ENCODE measurements at places on chromosomes 7 and 10.

DNA sequence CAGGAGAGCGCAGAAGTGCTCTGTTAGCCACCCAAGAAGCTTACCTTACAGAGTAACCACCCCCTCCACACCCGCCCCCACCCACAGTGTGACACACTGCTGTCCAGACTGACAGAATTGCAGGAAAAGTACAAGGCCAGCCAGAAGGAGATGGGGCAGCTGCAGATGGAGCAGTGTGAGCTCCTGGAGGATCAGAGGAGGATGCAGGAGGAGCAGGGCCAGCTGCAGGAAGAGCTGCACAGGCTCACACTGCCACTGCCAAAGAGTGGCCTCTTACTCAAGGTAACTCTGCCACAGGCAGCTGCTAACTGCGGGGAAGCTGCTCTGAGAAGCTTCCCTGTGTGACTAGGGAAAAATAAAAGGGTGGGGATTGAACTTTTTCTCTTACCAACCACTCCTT, 17.6 kb downstream of the CCDC136 start:
- no peak for DNase-seq

DNA sequence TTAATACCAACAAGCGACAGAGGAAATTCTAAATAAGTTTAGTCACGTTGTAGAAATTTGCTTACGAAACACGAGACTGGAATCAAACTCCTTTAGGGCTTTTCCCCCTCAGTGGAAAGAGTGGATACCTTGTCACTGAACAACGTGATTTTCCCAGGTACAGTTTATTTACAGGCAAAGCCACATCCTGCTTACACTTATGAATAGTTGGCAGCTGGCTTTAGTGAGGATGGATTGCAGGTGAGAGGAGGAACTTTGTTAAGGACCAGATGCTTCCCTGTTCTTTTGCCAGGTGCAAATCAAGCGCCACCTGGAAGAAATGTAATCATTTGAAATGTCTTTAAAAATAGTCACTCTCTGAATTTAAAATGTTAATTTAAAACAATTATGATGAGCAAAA, 282.4 kb downstream of the ADARB2 start:
- no peak for DNase-seq

GRCh38 chr7:5436003-5436678, 12.5 kb upstream of the TNRC18 start:
- DNase-seq: no peak

GRCh38 chr7:136104269-136104603, 127.1 kb upstream of the MTPN start:
- DNase-seq: no peak

GRCh38 chr7:87234949-87235348, 15.4 kb upstream of the TMEM243 start:
- no peak for DNase-seq

DNA sequence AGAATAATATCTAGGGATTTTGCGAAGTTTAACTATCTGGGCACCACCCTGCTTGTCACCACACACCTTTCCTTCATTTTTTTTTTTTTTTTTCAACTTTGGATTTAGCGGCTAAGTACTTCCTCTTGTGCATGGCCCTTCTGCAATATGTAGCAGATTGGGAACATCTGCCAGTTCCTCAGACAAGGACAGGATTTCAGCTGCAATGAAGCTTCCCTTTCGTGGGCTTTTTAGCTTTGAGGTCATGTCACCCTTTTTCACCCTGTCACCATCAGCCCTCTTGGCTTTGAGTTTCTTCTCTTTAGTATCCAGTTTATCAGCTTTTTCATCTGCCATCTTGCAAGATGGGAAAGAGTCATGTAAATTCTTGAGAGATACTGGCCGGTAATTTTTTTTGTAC, 81.6 kb upstream of the ETV1 start:
- no peak for DNase-seq

DNA sequence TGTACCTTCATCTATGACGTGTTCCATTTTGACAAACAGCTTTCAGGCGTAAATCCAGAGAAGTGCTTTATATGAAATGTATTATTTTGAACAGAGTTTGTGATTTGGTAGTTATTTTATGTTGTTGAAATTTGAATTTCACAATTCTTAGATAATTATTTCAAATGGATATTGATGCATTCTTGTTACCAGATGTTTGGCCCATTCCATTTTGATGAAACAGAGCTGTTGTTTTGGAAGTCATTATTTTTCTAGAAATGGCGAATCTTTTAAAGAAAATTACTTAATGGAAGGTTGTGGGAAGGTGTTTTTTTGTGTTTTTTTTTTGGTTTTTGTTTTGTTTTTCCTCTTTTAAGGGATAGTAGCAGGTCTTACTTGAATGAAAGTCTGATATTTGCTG, 2.4 kb downstream of the OTUD1 start:
- no peak for DNase-seq

- DNase-seq: peak; percentile 98
Measured at GRCh38 chr10:21533467-21534279, at the start of gene MLLT10. MLLT10 (plus strand) TSS chr10:21534232; CDS start chr10:21534645, 413 bp downstream.

DNA sequence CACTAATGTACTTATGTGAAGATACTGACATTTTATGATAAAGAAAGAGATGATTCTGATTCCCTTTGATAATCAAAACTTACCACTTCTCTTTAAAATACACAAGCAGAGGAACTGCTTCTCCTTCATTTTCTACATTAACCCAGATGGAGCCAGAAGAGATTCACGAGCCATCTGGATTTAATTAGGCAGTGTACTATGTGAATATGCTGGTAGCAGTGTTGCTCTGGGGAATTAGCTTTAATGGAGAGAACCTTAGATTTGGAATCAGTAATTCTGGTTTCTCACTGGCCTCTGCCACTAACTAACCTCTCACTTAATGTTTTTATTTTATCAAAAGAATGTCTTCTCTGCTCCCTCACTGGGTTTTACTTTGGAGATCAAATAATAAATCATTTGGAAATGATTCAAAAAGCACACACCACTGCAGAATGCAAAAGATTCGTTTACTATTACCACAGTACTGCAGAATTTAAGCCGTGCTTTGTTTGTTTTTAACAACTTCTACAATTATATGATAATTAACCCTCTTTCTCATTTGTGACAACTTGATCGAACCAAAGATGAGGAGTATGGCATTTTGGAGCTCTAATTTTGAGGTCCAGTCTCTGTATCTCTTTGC, 77.5 kb upstream of the PHYHIPL start:
- DNase-seq: no peak

DNA sequence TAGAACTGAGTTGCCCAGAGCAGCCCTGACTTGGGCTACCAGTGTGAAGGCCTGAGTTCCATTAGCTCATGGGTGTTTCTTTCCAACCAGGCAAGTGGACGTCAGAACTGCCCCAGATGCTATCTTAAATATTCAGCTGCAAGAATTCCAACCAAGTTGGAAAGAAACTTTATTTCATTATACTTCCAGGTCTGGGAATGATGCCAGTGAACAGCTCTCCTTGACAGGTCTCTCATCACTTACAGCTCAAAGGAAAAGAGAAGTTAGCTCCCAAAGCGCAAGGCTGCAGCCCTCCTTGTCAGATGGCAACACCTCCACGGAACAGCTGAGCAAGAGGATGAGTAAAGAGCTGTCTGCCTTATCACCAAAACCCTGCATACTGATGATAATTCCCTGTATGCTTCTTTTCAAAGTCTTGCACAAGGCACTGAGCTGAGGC, 255.5 kb upstream of the AOAH start:
- DNase-seq: no peak

DNA sequence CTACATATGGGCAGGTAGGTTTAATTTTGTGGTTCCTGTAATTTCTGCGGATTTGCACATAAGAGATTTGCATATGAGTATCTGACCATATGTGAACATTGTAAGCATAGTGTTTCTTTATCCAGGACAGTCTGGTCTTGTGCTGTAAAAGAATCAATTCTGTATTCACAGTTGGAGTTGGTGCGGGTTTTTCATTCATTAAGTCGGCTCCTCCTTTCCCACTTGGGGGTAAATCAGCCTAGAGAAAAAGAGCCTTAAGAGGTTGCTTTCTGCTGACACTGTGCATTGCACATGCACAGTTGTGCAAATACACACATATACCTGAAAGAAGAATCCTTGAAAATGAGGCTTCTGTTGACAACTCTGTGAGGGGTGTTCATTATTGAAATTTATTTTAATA, 6.1 kb upstream of the CYP26C1 start:
- DNase-seq: no peak

GRCh38 chr7:39304668-39305405, 261.4 kb upstream of the YAE1 start:
- no peak for DNase-seq

DNA sequence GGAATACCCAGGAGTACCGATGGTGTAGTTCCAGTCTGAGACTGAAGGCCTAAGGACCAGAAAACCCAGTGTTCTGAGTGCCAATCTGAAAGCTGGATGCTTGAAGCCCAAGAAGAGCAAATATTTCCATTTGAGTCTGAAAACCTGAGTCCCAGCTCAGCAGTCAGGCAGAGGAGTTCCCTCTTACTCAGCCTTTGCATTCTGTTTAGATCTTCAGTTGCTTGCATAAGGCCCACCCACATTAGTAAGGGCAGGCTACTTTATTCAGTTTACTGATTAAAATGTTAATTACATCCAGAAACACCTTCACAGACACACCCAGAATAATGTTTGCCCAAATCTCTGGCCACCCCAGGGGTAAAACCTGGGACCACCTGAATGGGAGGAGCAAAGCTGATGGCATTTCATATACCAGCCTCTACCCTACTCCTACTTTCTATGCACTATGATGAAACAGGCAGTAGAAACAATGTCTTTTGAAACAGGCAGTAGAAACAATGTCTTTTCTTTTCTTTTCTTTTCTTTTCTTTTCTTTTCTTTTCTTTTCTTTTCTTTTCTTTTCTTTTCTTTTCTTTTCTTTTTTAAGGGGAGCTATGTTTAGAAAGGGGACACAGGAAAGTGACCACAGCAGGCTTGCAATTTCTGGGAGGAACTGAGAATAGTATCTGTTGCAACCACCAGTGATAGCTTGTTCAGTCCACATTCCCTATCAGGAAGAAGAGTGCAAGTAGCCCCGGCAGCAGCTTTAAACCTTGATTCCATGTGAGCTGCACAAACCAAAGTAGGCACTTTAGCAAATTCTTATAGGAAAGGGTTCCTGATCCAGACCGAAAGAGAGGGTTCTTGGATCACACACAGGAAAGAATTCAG, 30.6 kb downstream of the FAM237B start:
- DNase-seq: no peak

DNA sequence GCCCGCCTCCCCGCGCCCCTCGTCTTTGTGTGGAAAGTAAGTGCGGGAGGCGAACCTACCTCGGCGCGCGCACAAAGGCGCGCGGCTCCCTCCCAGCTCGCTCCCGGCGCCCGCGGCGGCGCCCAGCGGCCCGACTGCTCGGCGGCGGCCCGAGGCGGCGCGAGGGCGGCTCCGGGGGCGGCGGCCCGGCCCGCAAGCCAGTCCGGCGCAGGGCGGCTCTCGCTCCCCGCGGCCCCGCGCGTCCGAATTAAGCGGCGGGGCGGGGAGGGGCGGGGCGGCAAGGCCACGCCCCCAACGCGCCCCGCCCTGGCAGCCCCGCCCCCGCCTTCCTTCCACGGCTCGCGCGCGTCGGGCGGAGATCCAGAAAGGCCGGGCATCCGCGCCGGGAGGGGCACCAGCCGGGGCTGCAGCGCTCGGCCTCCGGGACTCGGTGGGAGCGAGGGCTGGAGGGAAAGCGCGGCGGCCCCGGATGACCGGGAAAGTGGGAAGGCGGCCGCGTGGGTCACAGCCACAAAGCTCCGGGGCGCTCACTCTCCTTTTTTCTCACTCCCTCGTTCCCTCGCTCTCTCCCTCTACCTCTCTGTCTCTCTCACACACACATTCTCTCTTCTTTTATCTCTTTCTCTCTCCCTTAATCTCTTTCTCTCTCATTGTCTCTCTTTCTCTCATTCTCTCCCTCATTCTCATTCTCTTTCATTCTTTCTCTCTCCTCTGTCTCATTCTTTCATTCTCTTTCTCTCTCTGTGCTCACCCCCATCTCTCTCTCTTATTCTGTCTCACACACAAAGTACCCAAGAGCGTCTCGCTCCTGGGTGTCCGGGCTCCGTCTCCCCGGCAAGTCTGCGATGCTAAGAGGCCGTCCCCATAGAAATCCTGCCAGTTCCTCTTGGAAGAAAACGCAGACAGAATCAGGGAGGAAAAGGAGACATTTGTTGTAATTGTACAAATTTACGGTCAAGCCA, 170.2 kb downstream of the FAM107B start:
- DNase-seq: peak; percentile 76

DNA sequence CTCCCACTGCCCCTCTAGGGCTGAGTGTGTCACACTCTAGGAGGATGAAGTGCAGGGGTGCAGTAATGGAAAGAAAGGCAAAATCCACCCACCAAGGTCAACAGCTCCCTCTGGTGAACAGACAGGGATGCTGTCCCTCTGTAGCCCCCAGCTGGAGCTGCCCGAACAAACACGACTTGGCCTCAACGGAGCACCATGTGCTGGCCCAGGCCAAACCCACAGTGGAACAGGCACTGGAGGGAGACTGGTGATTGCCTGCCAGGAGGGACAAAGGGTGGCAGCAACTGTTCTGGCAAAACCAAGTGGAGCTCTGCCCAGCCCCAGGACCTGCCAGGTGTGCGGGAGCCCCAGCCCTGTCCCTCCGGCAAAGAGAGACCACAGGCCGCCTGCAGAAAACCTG, 20.7 kb downstream of the PDIA4 start:
- no peak for DNase-seq

DNA sequence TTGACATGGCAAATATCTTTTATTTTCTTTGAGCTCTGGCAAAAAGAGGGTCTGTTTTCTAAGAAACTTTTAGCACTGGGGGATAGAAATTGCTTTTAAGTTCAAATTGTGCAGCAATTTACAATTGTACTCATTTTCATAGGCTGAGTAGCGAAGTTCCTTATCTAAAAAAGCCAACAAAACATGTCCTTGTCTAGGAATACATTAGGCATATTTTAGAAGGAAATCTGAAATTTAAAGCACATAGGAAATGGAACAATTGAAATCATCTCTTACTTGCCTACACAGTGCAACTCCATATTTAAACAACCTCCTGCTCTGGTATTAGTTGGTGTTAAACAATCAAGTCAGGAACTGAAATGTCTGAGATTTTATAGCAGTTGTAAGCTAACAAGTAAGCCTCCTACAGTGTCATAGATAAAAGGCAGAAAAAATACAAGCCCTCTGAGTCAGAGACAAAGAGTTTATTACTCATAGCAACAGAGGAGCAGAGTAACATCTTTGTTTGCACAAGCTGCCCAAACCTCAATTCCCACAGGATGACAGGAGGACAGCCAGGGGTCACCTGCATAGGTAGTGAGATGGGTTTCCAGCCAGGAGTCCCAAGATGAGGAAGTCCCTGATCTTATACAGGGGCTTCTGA, 280.2 kb upstream of the HGF start:
- no peak for DNase-seq

DNA sequence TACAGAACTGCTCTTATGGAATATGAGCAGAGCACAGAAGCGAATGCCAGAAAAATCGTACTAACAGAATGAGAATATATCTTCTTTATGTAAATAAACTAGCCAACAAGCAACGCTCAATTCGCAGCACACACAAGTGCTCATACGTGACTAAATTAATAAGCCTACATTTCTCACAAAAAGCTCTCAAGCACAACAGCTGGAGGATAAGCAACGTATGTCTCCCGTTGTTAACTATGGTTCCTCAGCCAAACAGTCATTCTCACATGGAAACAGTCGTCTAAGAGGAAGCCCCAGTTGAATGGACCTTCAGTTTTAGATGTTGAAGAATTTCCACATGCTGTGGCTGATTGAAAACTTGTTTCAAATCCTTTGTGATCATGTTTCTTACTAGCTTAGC, 110.4 kb downstream of the PKD1L1 start:
- no peak for DNase-seq

Measured in endodermal cell (in vitro differentiated cells).